Right atrium auricular region (tissue), 2 donors: ENCODE measurements at places on chromosomes 4 and X. TPM values are rescaled to one million over a fixed set of nuclear protein-coding genes. Genes with fewer than 3 reads are reported as not detected.

DNA sequence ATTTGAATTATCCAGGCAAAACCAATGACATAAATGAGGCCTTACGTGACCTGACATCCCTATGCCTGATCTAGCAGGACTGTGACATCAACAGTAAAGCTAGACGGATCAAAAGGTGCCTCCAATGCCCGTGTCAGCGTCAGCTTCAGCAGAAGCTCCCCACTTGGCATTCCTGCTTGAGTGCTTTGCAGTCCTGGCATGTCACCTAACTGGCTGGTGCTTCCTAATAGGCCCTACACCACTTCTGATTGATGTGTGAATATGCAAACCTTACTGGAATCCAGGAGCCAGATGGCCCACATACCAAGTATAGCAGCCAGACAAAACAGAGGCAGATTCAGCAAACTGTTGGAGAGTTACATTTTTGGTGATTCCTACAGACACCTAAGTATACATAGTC is 224.2 kb downstream of the DMD start:
- H3K4me1 ChIP-seq = no peaks in the 10 kb centered on the region
- no peak for DNase-seq
- no peaks in the 10 kb centered on the region for H3K36me3 ChIP-seq
- no peaks in the 10 kb centered on the region for H3K27me3 ChIP-seq

DNA sequence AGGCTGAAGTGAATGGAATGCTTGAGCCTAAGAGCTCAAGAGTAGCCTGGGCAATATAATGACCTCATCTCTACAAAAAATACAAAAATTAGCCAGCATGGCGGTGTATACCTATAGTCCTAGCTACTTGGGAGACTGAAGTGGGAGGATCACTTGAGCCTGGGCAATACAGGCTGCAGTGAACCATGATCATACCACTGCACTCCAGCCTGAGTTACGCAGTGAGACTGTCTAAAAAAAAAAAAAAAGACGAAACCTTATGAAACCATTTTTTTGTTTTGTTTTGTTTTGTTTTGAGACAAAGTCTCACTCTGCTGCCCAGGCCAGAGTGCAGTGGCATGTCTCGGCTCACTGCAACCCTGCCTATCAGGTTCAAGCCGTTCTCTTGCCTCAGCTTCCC is 36.9 kb downstream of the TLR10 start:
- no peak overlapping the region for H3K4me3 ChIP-seq
- no peaks in the 10 kb centered on the region for H3K4me1 ChIP-seq
- H3K36me3 ChIP-seq = no peaks in the 10 kb centered on the region
- no peak for DNase-seq

GRCh38 chr4:151797131-151797530 is 36.3 kb upstream of the GATB start:
- H3K4me3 ChIP-seq = no peak overlapping the region
- H3K27me3 ChIP-seq = no peaks in the 10 kb centered on the region
- no peak for DNase-seq
- peaks cover 16% of the 10 kb centered on the region for H3K4me1 ChIP-seq

DNA sequence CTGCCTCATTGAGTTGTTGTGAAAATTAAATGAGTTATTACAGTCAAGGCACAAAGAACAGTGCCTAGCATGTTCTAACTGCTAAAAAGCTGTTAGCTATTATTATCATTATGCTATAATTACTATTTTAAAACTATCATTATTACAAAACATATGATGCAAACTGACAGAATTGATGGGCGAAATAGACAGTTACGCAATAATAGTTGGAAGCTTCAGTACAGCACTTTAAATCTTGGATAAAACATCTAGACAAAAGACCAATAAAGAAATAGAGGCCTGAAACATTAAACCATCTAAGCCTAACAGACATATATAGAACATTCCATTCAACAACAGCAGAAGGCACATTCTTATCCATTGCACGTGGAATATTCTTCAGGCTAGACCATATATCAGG is 73.0 kb downstream of the TAB3 start:
- H3K4me1 ChIP-seq = no peaks in the 10 kb centered on the region
- no peaks in the 10 kb centered on the region for H3K27me3 ChIP-seq
- H3K27ac ChIP-seq = no peak overlapping the region
- no peak for DNase-seq

DNA sequence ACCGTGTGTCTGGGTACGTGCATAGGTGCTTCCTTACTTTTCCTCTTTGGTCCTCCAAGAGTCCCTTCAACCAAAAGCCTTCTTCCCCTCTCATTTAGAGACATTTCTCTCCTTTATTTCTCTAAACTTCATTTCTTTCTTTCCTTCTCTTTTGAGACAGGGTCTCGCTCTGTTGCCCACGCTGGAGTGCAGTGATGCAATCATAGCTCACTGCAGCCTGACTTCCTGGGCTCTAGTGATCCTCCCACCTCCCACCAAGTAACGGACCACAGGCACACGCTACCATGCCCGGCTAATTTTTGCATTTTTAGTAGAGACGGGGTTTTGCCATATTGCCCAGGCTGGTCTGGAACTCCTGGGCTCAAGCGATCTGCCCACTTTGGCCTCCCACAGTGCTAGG is 42.2 kb downstream of the ACOX3 start:
- DNase-seq = no peak
- no peaks in the 10 kb centered on the region for H3K27me3 ChIP-seq
- H3K36me3 ChIP-seq = peaks cover 60% of the 10 kb centered on the region

Gene PPEF2
- total RNA-seq = not detected

Gene RRH
- not detected for total RNA-seq

Gene DLG3
- 8.8 TPM for total RNA-seq
